ENCODE measurements at places on chromosomes 12 and 14.

- no peak for DNase-seq
Observed at GRCh38 chr12:7351177-7351576, 47.3 kb downstream of the ACSM4 start.

GRCh38 chr12:12008931-12009611 is 61.7 kb upstream of the BCL2L14 start:
- peak; percentile 24 for DNase-seq

DNA sequence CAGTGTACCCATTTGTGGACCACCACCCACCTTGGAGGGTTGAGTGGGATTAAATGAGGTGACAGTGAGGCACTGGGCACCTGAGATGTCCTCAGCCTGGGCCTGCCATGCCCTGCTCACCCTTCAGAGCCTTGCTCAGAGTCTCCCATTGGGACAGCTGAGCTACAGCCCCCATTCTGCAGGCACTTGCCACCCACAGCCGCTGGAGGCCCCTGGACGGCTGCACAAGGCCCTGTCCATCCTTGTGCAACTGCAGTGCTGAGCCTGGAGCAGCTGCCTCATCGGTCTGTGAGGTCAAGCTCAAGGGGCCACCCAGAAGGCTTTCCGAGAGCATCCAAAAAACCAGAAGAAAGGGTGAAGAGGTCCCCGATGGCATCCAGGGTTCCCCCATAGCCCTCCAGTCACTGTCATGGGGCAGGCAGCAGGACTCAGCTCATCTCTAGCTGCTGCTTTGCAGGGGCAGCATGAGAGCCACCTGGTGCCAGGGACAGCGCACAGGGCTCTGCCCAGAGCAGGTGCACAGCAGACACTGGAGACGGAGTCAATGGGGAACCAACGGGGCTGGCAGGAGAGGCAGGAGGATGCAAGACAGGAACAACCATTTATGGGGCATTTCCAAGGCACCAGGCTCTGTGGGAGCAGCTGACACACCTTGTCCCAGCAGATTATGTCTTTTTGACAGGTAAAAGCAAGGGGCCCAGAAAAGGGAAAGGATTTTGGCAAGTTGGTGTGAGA is 84.6 kb downstream of the ARL6IP4 start:
- DNase-seq = no peak

GRCh38 chr12:25708661-25709060 is 155.6 kb upstream of the LMNTD1 start:
- DNase-seq = no peak

DNA sequence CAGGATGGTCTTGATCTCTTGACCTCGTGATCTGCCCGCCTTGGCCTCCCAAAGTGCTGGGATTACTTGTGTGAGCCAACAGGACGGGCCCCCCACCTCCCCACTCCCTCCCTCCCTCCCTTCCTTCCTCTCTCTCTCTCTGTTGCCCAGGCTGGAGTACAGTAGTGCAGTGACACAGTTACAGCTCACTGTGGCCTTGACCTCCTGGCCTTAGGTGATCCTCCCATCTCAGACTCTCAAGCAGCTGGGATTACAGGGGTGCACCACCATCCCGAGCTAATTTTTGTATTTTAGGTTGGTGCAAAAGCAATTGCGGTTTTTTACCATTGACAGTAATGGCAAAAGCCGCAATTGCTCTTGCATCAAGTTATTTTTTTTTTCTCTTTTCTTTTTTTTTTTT is 19.2 kb upstream of the ANAPC5 start:
- no peak for DNase-seq

- DNase-seq = no peak
Observed at GRCh38 chr14:74514471-74514941, 20.9 kb downstream of the ISCA2 start.

DNA sequence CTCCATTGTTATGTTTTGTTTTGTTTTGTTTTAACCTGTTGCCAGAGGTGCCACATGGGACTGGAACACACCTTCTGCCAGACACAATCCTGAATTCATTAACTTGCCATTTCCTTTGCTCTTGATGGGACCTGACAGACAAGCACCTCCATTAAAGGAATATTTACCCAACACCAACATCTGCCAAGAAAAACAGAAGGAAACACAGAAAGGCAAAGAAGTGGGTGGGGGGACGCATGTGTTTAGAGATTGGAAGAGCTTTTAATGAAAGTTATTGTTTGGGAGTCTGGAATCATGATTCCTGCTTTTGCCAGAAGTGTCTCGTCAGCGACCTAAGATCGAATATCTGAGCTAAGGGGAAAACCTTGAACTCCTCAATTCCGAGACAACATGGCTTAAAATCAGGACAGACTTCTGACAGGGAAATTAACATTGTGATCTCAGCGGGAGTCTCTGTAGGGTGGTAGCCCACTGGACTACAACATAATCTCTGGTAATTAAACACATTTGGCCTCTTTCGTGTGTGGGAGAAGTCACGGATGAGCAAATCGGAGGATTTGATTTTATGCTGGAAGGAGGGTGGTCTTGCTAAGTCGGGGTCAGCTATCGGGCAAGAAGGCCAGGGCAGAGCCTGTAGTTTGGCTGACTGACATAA is 210.4 kb upstream of the FAR2 start:
- DNase-seq = no peak

- no peak for DNase-seq
Observed at GRCh38 chr14:52961060-52961639, 10.3 kb upstream of the FERMT2 start.

GRCh38 chr14:99758872-99759545 is 34.2 kb upstream of the EML1 start:
- DNase-seq = no peak

- no peak for DNase-seq
Observed at GRCh38 chr12:52674433-52674775, 5.8 kb downstream of the KRT1 start.

DNA sequence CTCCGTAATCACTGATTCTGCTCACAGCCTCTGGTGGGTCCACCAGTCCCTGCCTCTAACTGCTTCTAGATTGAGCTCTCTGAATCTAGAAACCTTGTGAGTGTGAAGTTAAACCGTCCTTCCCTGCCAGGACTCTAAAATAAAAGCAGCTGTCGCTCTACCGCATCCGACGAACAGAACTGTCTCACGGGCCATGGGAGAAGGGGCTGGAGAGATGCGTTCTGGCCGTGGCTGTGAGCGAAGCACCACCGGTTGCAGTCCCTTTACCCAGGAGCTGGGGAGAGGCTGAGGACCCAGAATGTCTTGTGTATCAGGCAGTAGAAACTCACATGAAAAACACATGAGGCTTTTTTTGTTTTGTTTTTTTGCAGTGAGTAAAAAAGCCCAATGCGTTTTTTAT is 159.6 kb downstream of the PIWIL1 start:
- DNase-seq = no peak

DNA sequence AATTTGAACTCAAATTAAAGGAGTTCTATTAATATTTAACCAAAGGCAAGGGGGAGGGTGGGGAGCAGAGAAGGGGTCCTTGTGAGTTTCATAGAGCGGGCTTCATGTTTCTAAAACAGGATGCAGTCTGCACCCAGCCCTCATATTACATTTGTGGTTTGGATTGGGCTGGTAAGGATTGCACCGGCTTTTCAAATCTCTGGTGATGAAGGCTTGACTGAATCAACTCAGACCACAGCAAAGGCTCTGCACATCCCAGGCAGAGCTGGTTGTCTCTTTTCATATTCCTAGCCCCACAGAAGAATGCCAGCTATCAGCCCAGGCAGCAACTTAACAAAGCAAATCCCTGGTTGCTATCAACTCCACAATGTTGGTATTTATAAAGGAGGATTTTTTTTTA is 1221.4 kb downstream of the VRK1 start:
- no peak for DNase-seq

DNA sequence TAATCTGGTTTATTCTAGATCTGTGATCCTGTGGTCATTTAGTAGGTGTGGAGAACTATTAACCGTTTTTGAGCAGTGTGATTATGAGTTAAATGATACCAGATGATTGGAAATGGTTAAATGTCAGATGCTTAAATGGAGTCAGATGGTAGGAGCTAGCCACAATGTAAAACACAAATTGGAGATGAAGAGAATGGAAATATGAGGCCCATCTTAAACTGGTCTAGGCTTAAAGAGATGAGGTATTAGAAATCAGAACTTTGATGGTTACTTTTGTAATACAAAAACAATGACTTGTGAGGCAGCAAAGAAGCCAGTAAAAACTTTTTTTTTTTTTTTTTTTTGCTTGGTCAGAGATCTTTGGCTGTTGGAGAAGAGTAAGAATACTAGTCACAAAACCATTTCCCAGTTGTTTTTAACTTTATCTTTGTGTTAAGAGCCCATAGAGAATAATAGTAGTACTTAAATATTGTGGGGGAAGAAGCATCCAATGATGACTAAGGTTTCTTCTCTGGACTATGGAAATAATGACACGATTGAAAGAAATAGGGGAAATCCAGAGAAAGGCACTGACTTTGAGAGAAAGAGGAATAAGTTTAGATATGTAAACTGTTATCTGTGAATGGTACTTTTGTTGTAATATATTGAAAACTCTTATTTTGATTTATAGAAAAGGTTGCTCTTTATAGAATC is 95.9 kb downstream of the WNK1 start:
- DNase-seq = no peak

DNA sequence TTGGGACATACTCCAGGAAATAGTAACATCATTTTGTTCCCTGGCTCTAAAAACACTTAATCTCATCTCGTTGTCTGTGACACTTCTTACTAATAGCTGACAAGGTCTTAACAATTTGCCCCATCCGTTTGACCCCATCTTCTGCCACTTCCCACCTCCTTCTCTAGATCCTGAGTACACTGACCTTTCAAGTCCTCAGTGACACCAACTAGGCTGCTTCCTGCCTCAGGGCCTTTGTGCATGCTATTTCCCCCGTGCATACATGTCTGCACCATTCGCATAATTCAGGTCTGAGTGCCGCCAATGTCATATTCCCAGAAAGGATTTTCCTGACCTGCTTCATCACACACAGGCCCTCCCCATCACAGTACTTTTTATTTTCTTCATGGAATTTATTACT is 70.6 kb upstream of the CCND2 start:
- no peak for DNase-seq

DNA sequence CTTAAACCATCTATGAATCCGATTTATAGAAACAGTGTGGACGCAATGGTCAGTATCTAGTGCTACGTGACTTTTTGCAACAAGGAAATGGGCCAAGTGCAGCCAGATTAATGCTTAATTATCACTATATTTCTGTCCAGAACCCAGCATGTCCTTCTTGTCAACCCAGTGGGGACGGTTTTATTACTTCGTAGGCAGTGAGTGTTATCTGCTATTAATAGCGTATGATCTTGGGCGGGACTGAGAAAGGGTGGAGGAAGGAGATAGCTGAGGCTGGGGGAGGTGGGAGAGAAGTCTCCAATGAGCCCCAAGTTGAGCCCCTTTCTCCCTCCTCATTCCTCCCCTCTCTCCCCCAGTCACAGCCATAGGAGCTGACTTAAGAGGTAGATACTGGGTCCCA is 59.7 kb upstream of the FAM222A start:
- no peak for DNase-seq

DNA sequence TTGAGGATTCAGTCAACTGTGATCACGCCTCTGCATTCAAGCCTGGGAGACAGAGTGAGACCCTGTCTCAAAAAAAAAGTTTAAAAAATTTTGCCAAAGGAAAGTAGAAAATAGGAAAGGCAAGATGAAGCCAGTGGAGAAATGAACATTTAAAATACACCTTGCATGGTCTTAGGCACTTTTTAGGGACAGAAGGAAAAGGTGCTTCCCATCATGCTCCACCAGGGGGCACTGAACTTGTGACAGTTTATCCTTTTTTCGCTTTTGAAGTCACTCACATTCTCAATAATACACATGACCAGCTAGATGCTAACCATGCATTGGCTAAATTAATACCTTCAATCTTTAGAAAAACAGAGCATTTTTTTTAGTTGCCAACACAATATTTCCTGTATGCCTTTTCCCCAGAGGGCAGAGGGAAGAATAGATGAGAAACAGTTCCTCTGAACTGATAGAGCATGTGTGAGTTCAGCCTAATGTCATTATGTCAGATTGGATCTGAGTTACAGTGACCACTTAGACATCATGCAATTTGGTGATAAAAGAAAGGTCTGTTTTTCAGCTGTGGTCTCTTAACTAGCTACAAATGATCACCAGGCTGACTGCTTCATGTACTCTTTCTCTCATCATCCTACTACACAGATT is 221.8 kb upstream of the SSTR1 start:
- DNase-seq = peak; percentile 2

- peak; percentile 11 for DNase-seq
Observed at GRCh38 chr14:99393059-99393655, 87.5 kb downstream of the SETD3 start.

GRCh38 chr12:99259040-99259934 is 388.3 kb upstream of the GARIN6 start:
- no peak for DNase-seq

DNA sequence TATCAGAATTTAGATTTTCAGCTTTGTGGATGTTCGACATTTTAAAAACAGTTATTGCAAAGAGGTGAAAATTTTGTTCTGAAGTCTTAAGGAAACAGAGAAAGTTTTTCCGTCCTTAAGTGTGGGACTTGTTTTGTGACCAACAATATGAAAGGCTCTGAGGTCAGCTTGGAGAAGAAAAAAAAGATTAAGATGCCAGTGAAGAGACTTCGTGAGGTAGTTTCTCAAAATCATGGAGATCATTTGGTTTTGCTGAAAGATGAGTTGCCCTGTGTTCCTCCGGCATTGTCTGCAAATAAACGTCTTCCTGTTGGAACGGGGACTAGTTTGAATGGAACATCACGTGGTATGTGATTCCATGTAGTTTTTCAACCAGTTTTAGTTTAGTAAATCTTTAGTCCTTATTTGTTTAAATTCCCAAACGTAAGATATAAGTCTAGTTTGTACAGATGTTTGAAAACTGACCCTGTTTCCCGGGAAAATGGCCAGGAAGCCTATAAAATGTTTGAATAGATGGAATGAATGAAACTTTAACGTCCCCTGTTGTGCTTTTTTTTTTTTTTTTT is 682 bp downstream of the KIAA0586 start:
- peak; percentile 44 for DNase-seq

GRCh38 chr12:131631230-131631629 is 79.7 kb upstream of the SFSWAP start:
- no peak for DNase-seq

DNA sequence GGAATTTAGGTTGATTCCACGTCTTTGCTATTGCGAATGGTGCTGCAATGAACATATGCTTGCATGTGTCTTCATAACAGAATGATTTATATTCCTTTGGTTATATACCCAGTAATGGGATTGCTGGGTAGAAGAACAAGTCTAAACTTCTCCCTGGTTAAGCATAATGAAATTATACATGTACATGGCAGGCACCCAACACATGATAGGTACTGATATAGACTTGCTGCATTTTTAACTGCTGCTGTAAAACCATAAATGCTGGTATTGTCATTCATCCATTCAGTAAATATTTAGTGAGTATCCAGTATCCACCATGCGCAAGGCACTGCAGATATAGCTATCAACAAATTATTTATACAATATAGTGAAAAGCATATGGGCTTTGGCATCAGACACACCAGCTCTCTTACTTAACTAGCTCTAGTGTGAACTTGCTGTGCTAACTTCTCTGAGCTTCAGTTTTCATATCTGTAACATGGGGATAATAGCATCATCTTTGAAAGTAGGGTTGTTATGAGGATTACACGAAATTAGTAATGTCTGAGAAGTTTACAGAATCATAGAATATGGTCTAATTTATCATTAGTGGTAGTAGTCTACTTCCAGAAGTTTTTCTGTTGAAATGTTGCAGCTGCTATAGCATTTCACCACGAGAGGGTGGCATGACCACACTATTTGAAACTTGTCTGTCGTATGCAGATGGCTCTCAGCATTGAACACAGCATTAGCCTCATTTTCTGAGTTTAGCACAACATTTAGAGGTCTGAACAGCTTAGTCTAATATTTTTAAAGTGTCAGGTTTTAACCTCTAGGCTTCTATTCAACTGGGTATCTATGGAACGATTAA is 32.0 kb upstream of the SEL1L start:
- DNase-seq = no peak
